ENCODE measurements at places on chromosomes 3 and 15. TPM values are rescaled to one million over a fixed set of nuclear protein-coding genes. Genes with fewer than 3 reads are reported as not detected.

The RTP1 gene
- not detected for total RNA-seq

DNA sequence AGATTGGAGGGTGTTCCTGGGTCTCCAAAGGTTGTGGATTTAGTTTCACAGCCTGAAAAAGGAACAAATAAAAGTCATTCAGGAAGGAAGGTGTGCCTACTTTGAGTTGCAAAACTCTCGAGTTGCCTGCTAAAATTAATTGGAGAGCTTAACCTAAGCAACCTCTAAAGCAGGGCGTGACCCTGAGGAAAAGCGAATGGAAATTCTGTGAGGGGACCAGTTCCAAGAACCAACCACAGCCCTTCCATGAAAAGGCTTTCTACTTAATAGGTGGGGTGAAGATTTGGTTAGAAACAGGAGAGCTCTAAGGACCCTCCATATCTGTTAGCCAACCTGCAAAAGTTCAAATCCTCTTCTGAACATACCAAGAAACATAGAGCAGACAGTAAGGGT is 1.5 kb downstream of the CD80 start:
- H3K4me1 ChIP-seq = no peaks in the 10 kb centered on the region
- no peaks in the 10 kb centered on the region for H3K36me3 ChIP-seq
- H3K27ac ChIP-seq = no peak overlapping the region
- no peak for DNase-seq
- no peak overlapping the region for H3K4me3 ChIP-seq

The MYZAP gene
- 1.1 TPM for total RNA-seq

The RFTN1 gene
- total RNA-seq = 64.7 TPM

The TM4SF4 gene
- not detected for total RNA-seq

GRCh38 chr3:12752809-12753208 is 6.2 kb downstream of the TMEM40 start:
- H3K4me1 ChIP-seq = no peaks in the 10 kb centered on the region
- no peak for DNase-seq
- H3K27ac ChIP-seq = no peak overlapping the region
- H3K36me3 ChIP-seq = no peaks in the 10 kb centered on the region
